ENCODE measurements at places on chromosomes 6 and 20.

GRCh38 chr6:128500014-128500413, 20.4 kb downstream of the PTPRK start:
- peak; percentile 56 for DNase-seq

- no peak for DNase-seq
Measured at GRCh38 chr20:44357555-44358125, 2.1 kb downstream of the HNF4A start.

- no peak for DNase-seq
Measured at GRCh38 chr6:19327661-19328060, 509.5 kb upstream of the ID4 start.

- peak; percentile 50 for DNase-seq
Measured at GRCh38 chr6:90123831-90124230, 172.8 kb downstream of the BACH2 start.

- no peak for DNase-seq
Measured at GRCh38 chr6:109059571-109060021, 35.0 kb downstream of the SESN1 start.

GRCh38 chr20:45940053-45940452, 5.6 kb downstream of the PCIF1 start:
- DNase-seq: no peak

DNA sequence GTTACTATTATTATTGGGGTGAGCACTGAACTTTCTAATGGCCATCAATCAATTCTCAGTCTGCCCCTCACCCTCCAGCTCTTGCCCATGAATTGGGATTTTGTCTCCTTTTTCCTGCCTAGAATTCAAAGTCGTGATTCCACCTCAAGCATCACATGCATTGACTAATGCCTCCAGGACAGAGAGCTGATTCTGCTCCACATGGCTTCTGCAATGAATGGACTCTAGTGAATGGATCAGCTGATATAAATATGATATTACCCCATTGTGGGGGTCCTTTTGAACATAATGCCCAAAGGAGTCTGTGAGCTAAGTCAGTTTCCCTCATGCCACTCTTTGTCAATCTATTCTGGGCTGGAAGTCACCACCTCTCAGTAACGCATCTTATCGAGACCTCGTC, 126.4 kb downstream of the OPN5 start:
- DNase-seq: no peak

GRCh38 chr20:20491110-20491783, 123.3 kb downstream of the INSM1 start:
- DNase-seq: peak; percentile 62

- no peak for DNase-seq
Measured at GRCh38 chr6:8904754-8905153, 469.4 kb upstream of the SLC35B3 start.

Data from fibroblast of upper back skin (primary cell).